ENCODE measurements at places on chromosomes 11 and 22. TPM values are rescaled to one million over a fixed set of nuclear protein-coding genes. Genes with fewer than 3 reads are reported as not detected.
A peak's percentile ranks its signal among the peaks of the same experiment; 100 is the strongest.

GRCh38 chr11:71154261-71154805 lies 98.0 kb downstream of the SHANK2 start:
- no peak for DNase-seq

- no peak for DNase-seq
Observed at GRCh38 chr11:69348414-69349235, 54.7 kb downstream of the MYEOV start.

- peak; percentile 29 for DNase-seq
Observed at GRCh38 chr22:36775586-36775963, 344 bp downstream of the IFT27 start.

DNA sequence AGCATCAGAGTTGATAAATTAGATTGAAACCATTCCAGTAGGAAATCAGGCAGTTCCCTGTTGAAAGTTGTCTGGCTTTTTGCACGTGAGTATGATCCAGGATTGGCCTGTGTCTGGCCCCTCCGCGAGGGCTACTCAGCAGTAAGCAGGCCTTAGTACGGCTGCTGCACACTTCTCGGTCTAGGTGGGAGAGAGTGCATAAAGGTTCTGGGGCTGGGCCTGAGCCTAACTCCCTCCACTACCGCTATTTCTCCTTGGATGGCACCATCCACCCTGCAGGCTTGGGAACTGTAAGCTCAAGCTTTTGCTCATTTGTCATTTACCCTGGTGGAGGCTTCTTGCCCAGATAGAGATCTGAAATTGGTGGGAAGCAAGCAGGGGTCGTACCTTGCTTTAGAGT lies 22.0 kb downstream of the TUB start:
- no peak for DNase-seq

MUC2 gene
- total RNA-seq, result not detected

Measured in activated T-cell treated with anti-CD3 and anti-CD28 coated beads, Interleukin-2, amount 50 U/mL, for 72 hours (primary cell).